ENCODE measurements at places on chromosomes 5 and 9.

- DNase-seq = no peak
Observed at GRCh38 chr9:133261103-133261752, 13.8 kb downstream of the ABO start.

DNA sequence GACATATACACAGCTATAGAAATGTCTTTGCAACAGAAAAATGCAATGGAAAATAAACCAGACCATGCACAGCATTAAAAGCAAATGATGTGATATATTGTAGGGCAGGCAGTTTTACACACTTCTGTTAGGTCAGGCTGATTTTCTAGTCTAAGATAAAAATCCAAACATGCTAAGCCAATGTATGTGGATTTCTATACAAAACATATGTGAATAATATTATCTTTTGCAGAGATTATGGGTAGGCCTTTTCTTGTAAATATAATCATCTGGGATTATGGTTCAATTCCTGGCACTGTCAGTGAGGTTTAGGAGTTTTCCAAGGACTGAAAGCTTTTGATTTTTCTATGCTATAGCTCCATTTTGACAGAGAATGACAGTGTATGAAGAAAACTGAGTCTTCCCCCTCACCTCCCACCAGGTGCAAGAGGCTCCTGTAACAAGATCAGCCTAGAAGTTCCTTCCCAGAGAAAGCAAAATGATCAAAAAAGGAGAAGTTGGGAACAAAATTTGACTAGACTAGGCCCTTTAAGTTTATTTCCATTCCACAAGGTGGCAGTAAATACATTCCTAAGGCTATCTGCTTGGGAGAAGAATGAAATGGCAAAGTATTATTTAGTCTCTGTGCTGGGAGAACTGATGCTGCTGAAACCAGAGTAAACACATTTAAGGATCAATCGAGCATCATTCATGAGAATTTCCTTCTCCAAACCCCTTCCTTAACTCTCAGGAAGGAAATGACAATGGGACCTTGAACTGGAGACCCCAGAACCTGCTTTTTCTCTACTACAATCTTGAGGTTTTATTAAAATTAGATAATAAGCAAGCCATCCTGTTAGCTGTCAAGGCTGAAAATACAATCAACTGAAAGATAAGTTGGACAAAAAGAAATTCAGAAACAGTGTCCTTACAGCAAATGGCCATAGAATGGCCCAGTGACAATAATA is 133.0 kb upstream of the TUT7 start:
- peak; percentile 53 for DNase-seq

DNA sequence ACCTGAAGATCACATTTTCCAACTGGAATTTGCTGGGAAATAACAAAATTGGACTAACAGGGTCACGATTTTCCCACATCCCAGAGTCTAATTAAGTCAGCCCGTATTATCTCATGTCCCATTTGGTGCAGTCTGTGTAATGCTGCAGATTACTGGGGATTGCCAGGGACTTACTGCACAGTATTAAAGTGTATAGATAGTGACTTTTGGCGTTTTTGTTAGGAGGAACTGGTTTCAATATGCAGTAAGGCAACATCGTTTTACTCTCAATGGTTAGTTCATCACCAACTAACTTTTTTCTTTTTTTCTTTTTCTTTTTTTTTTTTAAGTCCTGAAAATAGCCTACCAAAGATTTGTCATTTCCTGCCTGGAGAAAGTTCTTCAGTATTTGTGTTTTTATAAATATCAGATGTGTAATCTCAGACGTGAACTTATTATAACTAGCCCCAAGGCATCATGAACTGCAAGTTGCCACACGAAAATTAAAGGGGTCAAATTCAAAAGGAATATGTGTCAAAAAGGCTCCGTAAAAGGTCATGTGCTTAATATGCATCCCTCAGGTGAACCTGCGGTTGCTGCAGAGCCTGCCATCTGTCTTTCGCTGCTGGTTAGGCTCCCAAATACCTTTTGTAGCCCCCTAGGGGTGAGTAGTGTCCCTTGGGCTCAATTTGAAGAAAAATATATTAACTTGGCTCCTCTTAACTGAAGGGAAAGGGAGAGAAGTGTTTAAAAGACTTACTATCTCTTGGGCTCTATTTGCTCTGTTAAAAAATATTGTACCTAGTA is 176.7 kb upstream of the ADAMTSL1 start:
- peak; percentile 25 for DNase-seq

- no peak for DNase-seq
Observed at GRCh38 chr9:133604214-133604613, 5.0 kb downstream of the FAM163B start.

- DNase-seq = no peak
Observed at GRCh38 chr5:143190260-143190810, 213.2 kb downstream of the NR3C1 start.

GRCh38 chr9:74543145-74543544 is 46.0 kb downstream of the RORB start:
- DNase-seq = no peak
